ENCODE measurements at places on chromosomes 3 and 15.

DNA sequence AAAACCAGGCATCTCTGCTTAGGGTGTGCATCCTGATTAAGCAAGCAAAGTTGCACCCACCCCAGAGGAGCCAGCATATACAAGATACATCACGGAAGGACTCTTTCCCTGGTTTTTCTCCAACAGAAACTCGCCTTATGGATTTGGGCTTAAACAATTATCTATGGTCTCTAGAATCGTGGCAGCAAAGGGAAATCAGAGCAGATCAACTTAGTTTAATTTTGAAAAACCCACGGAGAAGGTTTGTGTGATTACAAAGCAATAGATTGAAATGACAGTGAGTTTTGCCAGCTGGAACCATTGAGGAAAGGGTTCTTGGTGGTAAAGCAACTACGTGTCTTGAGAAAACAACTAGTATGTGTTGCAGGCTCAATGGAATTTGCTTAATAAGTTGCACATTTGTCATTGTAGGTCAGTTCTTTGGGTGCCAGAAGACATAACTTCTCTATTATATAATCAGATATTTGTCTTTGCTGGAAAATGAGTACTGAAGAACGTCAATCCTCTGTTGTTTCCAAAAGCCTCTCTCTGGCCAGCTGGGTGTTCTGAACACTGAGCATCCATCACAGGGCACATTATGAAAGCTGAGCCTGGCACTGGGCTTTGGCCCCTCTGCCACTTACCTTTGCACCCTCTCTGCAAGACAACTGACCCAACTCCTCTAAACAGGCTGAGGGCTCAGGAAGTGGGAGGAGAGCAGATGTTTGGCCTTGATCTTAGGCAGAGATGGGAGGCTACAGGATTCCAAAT is 75.7 kb upstream of the FBN1 start:
- no peak for DNase-seq

DNA sequence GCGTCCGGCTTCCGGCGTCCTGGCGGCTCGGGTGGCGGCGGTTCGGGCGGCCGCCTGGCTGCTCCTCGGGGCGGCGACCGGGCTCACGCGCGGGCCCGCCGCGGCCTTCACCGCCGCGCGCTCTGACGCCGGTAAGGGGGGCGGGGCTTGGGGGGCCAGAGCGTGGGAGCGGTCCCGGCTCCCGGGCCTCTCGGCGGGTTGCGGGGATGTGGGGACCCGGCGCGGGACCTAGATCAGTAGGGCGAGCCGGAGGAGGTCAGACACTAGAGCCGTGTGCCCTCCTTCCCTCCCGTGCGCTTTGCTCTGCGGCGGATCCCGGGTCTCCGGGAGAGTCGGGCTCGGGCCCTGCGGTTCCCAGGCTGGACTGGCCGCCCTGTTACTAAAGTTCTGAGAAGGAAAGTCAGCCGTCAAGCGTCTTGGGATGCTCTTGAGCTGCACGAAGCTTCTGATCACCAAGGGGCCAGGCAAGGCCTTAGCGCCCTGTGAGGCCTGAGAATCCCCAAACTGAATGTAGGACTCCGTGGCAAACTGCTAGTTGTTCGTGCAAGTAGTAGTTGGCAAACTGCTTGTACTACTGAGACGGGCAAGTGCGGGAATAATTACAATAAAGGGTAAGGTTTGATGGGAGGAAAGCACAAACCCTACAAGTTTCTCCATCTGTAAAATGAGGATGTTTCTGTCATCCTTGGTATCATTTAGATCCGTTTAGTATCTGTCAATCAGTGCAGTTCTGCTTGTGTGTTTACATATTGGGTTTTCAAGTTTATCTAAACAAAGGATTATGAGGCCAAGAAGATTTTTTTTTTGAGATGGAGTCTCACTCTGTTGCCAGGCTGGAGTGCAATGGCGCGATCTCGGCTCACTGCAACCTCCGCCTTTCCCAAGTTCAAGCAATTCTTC is 587 bp downstream of the PIGX start:
- peak; percentile 39 for DNase-seq

DNA sequence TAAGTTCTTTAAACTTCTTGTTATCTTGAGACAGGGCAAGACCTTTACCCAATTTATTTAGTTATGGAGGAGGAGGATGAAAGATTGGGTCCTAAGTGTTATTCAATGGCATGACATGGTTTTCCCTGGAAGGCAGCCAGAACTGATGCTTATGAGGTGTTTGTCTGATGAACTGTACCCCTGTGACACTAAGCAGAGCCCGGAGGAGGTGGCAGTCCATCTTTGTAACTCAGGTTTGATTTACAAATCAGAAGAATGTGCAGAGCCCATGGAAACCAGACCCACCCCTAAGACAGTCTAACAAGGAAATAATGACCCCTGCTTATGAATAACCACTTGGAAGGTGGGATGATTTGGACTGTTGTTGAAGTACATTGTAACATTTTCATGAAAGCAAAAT is 878.6 kb upstream of the NR2F2 start:
- DNase-seq: peak; percentile 5

GRCh38 chr3:108605491-108605890 is 16.0 kb downstream of the DZIP3 start:
- no peak for DNase-seq

DNA sequence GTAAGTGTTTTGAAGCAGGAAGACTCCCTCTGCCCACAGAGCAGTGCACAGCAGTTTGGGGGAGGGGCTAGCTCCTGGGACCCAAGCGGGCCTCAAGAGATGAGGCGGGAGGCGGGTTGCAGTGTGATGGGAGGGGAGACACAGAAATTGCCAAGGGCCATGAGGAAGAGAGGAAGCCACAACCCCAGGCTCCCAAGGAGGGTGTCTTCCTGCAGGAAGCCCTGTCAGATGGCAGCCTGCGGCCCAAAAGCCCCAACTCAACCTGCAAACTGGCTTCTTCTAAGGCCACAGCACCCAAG is 7.3 kb upstream of the ISLR2 start:
- no peak for DNase-seq

DNA sequence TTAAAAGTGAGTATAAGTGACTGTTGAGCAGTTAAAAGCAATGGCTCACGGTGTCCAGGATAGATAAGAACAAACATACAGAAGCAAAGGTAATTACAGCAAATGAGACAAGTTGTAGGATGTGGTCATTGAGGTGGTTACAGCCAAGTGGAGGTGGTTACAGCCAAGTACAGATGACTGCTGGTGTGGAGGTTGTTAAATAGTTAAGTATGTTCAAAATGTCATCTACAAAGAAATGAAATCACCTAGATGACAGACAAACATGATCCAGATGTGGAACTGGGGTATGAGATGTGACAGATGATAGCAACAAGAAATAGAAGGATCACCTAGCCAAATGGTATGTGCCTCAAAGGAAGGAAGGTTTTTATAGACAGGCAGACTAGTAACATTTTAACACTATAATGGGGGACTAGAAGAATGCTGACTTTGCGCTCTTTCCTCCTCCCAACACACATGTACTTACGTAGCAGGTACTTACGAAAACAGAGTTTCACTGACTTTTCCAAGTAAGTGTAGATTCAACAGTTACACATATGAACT is 6.8 kb upstream of the ANKRD28 start:
- no peak for DNase-seq

All from dermis microvascular lymphatic vessel endothelial cell (primary cell).